ENCODE measurements at places on chromosomes 2 and 18.

- DNase-seq, result no peak
These were observed 47.6 kb downstream of the CCBE1 start for GRCh38 chr18:59649591-59649990.

GRCh38 chr2:96143848-96144480 lies 1.3 kb downstream of the DUSP2 start:
- no peak for DNase-seq

DNA sequence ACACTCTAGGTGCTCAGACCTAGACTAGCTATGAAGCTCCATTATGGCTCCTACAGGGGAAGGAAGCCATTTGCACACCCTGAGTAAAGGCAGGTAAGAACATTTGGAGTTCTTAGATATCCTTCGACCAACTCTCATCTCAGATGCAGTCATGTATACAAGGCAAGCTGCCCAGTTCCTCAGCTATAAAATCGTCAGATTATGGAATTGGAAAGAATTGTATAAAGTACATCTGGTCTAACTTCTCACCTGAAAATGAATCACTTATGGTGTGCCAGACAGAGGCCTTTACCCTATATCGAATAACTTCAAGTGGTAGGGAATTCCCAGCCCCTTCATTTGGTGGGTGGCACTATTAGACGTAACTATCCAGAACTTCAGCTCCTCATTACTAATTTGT lies 79.3 kb downstream of the VIT start:
- no peak for DNase-seq

GRCh38 chr18:76131738-76132137 lies 363.3 kb downstream of the ZNF516 start:
- no peak for DNase-seq

DNA sequence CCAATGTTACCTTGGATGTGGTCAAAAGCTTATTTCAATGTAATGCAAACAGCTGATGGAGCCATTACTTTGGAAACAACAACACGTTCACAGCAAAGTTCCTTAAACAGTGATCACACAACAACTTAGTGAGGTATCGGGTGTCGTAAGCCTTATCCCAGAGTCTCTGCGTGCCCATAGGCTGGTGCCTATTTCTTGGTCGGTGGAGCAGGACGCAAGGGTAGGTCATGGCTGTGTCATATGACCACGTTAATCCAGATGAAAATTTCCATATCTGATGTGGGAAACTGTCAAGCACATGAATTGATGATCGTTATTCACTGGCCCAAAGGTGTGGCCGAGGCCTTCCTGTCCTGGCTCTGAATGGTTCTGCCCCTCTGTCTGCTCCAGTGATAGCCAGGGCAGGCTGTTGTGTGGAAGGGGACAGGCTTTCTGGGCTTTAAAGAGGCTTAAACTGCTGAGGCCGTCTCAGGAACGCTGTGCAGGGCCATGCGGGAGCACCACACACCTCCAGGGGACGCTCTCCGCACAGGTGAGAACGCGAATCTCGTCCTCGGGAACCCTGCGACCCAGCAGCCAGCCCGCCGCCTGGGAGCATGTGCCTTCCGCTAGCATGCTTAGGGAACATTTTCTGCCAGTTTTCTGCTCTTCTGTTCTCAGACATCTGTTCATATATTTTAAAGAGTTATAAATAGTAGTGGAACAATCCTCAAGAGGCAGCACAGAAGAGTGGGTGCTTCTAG lies 90.6 kb downstream of the KCTD1 start:
- DNase-seq, result no peak

DNA sequence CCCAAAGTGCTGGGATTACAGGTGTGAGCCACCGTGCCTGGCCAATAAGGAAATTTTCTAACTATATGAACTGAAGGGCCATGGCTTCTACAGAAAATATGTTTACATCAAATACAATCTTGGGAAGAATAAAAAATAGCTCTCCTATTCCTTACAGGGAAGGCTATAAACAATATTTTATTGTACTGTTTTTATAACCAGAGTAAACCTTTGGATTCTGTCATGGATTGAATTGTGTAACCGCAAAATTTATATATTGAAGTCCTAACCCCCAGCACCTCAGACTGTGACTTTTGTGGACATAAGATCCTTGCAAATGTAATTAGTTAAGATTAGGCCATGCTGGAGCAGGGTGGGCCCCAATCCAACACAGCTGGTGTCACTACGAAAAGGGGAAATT lies 8.3 kb downstream of the HSBP1L1 start:
- no peak for DNase-seq

- no peak for DNase-seq
These were observed 51.6 kb upstream of the KYNU start for GRCh38 chr2:142825861-142826260.

- DNase-seq, result peak; percentile 32
These were observed 203.3 kb downstream of the TCF4 start for GRCh38 chr18:55384551-55385275.

- no peak for DNase-seq
These were observed 261.8 kb downstream of the FHOD3 start for GRCh38 chr18:36559149-36559857.

GRCh38 chr2:122908159-122908558 lies 1116.9 kb upstream of the CNTNAP5 start:
- no peak for DNase-seq

DNA sequence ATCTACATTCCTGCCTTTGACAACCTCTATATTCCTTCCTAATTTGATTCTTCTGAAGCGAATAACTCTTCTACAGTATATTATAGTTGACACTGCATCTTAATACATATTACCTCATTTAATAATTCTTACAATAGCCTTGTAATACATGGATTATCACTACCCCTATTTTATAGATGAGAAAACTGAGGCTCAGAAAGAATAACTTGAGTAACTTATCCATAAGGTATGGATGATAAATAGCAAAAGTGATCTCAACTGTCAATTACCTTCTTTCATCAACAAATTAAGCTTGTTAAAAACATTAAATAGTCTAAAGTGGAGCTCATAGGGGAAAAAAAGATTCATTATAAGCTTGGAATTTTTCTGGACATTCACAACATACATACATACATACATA lies 4.6 kb downstream of the VPS54 start:
- no peak for DNase-seq

DNA sequence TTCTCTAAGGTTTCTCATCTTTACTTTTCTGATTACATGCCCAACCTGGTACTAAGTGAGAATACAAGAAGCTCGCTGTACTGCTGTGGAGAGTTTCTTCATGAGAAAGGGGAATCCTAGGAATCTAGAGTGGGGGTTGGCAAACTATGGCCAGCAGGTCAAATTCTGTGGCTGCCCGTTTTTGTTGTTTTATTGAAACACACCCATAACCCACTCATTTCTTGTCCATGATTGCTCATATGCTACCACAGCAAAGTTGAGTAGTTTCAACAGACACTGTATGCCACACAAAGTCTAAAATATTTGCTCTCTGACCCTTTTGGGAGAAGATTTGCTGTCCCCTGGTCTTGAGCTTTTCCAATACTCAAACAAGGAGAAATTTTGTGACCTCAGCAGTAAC lies 58.8 kb downstream of the C2orf74 start:
- no peak for DNase-seq

DNA sequence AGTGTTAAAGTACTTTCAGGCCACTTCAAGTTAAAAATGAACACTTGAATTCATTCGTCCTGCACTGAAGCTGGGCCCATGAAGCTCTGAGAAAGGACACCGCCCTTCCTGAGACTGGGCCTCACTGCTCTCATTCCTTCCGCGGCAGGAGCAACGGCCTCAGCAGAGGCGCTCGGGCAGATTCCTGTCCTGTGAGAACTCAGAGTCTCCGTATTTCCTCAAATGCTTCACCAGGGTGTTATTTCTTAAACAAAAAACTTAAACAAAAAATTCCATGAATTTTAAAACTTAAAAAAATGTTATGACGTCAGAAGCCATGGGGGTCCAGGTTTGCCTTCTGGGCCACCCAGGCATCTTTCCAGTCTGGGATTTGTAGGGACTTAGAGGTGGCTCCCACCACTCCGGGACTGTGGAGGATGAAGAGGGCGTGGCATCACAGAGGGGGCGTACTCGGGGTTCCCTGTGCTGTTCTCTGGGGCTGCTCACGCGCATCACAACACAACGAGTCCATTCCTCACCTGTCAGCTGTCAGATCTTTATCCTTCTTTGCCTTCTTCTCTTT lies 115.9 kb upstream of the ASB18 start:
- no peak for DNase-seq

- DNase-seq, result no peak
These were observed 3.4 kb upstream of the BCL11A start for GRCh38 chr2:60556576-60557485.

DNA sequence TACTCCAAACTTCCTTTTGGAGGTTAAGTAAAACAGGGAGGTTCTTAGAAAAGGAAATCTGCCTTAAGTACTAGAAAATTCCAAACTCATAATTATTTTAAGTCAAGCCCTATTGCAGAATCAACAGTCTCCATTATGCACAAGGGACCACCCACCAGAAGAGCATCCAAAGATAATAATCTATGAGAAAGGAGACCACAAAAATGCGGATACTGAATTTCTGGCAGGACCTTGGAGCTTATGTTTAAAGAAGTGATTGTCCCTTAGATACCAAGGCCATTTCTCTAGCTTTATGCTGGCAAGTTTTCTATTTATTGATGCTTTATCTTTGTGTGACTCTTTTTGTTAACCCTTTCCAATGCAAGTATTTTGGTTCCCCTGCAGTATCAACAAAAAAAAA lies 404.0 kb upstream of the MMADHC start:
- no peak for DNase-seq

GRCh38 chr2:10036095-10036884 lies 7.1 kb upstream of the KLF11 start:
- DNase-seq, result no peak

DNA sequence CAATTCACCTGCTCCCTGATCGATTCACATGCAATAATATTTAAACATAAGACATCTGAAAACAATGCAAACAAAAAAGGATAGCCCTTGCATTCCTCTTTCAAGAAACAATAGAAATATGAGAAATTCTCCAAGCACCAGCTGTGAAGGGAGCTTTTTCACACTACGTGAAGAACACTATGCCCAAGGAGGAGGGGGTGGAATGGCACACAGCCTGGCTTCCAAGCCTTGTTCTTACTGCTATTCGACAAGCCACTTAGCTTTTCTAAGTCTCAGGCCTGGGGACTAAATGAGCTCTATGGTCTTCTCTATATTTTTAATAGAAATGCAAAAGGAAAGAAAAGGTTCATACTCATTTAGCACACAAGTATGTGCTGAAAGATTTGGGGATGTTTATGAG lies 92.2 kb upstream of the CHRNA1 start:
- DNase-seq, result no peak

DNA sequence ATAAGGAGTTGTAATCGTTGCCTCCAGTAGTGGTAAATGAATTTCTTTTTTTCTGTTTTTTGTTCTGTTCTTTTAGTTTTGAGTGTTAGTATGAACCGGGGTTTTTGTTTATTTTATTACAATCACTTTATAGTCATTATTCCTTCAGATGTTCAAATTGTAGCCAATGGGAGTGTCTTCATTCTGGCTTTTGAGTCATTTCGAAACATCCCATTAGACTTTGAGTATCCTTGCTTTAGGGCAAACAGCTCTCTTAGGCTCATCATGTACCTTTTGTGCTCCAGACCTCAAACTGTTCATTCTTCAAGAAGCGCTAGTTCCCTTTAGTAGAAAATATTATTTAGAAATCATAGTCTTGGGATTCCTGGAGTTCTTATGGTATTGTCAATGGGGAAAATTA lies 54.2 kb upstream of the PAX3 start:
- no peak for DNase-seq

- DNase-seq, result no peak
These were observed 31.3 kb downstream of the PSTPIP2 start for GRCh38 chr18:46040747-46041104.

DNA sequence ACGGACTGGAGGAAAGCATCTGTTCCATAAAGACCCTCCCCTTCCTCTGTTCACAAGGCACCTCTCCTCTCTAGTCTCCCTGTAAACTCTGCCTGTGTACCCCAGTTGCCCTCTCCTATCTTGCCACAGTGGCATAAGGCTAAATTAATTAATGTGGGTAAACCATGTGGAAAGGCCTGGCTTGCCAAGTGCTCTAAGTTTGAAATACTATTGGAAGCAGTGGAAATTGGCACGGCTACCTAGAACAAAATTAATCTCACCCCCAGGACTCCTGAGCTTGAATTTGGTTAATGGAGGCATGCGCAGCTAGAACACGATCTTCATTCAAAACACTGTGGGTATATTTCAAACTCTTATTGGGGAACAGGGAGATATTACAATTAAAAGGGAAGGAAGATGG lies 19.2 kb upstream of the SLC14A2 start:
- no peak for DNase-seq

GRCh38 chr18:40356168-40356567 lies 1598.9 kb upstream of the PIK3C3 start:
- no peak for DNase-seq

- no peak for DNase-seq
These were observed 152.8 kb downstream of the PIK3C3 start for GRCh38 chr18:42107691-42108450.

DNA sequence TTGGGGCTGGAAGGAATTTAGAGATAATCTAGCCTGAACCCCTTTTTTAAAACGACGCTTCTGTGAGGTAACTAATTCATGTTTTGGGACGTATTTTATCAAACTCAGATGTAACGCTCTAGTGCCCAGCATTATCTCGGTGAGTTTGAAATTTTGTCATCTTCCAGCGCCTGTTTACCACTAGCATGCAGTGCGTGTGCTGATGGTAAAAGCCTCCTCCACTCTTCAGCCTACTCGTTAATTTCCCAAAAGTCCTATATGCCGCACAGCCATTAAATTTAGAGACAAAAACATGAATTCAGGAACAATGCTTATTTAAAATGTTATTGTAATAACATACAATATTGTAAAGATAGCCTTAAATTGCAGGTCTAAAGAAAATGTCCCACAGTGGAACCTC lies 2.8 kb downstream of the ZCCHC2 start:
- no peak for DNase-seq

DNA sequence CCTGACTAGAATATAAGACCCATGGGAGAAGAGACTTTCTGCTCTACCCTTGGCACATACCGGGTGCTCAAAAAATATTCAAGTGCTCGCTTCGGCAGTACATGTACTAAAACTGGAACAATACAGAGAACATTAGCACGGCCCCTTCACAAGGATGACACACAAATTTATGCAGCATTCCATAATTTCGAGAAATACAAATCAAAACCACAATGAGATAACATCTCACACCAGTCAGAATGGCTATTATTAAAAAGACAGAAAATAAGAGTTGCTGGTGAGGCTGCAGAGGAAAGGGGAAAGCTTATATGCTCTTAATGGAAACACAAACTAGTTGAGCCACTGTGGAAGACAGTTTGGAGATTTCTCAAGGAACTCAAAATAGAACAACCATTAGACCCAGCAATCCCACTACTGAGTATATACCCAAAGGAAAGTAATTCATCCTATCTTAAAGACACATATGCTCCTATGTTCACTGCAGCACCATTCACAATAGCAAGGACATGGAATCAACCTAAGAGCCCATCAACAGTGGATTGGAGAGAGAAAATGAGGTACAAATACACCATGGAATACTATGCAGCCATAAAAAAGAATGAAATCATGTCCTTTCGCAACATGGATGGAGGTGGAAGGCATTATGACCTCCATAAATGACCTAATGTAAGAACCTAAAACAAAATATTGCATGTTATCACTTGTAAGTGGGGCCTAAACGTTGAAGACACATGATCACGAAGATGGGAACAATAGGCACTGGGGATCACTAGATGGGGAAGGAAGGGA lies 71.6 kb upstream of the CYP1B1 start:
- no peak for DNase-seq

Data from GM10248 (cell line).